ENCODE measurements at places on chromosomes 11 and 22.
A peak's percentile ranks its signal among the peaks of the same experiment; 100 is the strongest.

DNA sequence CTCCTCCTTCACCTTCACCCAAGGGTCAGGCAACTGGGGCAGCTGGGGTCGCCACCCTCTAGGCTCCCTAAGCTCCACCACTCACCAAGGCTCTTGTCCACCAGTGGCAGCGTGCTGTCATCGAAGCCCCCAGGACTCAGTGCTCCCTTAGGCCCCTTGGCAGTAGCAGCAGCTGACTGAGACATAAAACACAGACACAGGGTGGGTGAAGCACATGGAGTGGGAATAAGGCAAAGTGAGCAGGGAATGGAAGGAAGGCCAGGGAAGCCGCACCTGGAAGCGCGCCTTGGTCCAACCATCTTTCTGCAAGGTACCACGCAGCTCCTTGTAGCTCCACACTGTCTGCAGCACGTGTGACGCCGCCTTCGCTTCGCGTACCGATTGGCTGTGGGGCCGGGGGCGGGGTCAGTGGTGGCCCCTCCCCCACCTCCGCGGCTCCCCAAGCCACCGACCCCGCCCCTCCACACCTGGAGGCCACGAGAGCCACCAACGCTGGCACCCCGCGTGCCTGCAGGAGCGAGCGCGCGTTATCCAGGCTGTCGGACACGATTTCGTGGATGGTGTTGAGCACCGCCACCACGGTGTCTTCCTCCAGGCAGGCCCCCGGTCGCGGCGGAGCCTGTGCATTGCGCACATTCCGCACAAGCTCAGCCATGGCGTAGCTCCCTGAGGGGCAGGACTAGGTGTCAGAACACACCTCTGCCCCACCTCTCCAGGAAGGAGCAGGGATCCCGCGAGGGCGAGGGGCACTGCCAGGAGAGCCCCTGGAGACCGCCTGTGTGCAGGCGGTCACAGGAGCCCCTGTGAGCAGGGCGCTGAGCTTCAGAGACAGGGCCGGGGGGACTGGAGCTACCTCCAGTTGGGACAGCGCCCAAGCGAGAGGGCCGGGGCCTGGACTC, 31.3 kb upstream of the TXNRD2 start:
- no peak for DNase-seq

GRCh38 chr11:1009991-1010390, 26.5 kb downstream of the MUC6 start:
- no peak for DNase-seq

- no peak for DNase-seq
Measured at GRCh38 chr11:33779849-33780528, 5.7 kb upstream of the FBXO3 start.

- no peak for DNase-seq
Measured at GRCh38 chr22:26097840-26098239, 71.4 kb upstream of the SEZ6L start.

DNA sequence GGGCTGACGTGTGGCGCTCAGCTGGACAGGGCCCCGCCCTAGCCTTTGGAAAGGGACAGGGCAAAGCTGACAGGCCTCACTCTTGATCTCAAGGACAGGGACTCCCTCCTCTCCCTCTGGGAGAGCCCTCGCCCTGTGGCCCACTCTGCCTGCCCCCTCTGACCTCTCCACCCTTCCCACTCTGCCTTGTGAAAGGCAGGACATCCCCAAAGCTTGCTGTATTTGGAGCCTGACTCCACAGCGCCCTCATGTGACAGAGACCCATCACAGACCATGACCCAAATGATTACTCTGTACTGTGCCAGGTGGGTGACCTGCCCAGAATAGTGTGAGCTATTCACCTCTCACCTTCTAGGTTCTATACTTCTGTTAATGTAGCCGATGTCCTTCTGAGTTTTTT, 18.8 kb downstream of the P2RY2 start:
- peak; percentile 50 for DNase-seq

DNA sequence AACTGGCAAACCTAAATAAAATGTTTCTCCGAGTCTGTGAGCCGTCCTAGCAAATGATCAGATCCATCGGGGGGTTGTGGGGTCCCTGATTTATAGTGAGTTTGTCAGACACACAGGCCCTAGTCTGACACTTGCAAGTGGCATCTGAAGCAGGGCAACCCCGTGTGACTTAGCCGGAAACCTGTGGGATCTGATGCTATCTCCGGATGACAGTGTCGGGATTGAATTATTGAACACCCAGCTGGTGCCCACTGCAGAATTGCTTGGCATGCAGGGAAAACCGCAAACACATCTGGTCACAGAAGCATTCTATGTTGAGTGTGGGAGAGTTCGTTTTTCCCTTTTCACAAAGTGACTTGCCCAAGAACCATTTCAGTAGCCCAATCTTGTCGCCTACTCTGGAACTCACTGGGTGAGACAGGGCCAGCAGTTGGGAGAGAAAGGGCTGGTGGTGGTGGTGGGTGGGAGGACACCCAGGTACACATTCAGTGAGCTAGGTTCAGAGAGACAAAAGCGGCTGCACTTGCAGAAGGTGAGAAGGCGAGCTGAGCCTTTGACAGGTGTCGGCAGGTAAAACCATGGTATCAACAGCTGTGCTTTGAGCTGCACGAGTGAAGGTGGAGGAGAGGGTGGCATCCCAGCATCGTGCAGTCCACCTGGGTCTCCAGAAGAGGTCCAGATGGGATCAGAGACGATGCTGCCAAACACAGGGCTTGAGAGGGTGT, 33.7 kb upstream of the B3GAT1 start:
- no peak for DNase-seq

GRCh38 chr22:39530116-39530515, 2.4 kb downstream of the RPS19BP1 start:
- DNase-seq, result no peak

DNA sequence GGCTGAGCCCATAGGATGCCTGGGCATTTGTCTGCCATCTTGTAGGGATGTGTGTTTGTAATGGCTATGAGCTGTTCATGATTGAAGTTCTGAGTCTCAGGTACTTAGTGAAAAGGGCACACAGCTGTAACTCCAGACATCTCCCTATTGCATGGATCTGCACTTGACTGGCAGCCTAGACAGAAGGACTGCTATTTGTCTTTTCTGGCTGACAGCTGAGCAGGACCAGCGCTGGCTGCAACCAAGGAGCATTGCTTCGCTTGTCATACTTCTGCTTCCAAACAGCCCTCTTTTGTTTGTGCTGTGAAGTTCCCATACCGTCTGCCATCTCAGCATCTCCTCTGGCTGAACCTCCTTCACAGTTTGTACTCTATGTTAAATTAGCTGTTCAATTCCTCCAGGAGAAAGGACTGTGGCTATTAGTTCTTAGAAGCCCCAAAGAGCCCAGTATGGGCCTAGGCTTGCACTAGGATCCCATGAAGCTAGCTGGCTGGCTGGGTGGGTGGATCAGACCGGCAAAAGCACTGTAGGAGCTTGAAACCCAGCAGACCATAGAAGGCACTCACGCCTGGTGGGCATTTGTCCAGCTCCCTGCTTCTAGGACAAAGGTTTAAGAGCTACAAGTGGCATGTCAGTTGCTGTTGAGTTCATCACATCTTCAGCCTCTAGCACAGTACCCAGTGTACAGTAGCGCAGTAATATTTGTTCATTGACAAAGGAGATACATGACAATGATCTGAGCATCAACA, 20.4 kb downstream of the HIRA start:
- DNase-seq, result no peak

DNA sequence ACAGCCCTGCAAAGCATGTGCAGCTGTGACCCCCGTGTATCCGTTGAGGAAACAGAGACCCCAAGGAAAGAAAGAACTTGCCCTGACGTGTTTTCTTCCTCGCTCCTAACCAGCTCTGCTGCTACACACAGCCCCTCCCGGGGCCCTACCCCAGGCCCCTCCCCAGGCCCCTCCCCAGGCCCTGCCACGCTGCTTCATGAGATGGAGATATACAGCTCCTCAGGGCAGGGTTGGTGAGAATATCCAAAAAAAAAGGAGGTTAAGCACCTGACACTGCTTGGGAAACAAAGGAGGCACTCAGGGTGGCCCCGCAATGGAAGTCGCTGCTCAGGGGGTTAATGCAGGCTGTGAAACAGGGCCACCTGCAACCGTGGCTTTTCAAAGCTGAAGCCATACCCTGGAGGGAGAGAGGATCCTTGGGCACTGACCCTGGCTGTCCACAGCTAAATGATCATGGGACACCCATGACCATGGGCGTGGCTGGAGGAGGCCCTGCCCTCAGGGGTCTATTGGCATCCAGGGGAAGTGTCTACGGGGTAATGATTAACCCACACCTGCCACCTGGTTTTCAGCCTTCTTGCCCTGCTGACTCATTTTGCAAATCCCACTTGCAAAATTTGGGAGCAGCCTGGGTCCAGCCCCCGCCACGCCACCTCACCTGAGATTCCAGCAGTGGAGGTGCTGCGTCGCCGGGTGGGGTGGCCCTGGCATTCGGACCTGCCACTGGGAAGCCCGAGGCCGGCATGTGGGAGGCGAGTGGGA, 112.1 kb upstream of the ANO1 start:
- DNase-seq, result no peak

- DNase-seq, result peak; percentile 85
Measured at GRCh38 chr22:26428515-26429457, at the start of gene ASPHD2. Gene ASPHD2 (plus strand): TSS chr22:26429260. CDS start chr22:26433616, 4,356 bp downstream.

- no peak for DNase-seq
Measured at GRCh38 chr22:37749831-37750595, 53.2 kb downstream of the TRIOBP start.
